ENCODE measurements at places on chromosomes 16 and 17.

GRCh38 chr16:3458852-3459361, 15.4 kb downstream of the NAA60 start:
- DNase-seq: no peak

GRCh38 chr16:84277244-84277823, 17.3 kb upstream of the WFDC1 start:
- DNase-seq: peak; percentile 57

DNA sequence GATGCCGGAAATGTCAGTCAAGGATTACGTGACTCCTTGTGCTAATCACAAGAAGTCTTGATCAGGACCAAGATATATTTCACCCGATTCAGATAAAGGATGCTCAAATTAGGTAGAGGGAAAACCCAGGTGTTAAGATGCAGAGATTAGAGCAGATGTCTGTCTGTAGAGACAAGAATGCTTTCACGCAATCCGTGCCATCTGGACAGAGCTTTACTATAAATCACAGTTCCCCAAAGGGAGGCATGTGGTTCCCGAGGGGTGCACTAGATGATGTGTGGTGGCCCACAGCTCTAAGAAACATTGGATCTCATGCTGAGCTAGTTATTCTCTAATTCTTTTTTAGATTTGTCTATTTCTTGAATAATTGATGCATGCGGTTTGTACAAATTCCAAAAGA, 9.8 kb upstream of the MAP3K14 start:
- DNase-seq: no peak

GRCh38 chr16:63602206-63602927, 1519.5 kb downstream of the CDH11 start:
- no peak for DNase-seq

DNA sequence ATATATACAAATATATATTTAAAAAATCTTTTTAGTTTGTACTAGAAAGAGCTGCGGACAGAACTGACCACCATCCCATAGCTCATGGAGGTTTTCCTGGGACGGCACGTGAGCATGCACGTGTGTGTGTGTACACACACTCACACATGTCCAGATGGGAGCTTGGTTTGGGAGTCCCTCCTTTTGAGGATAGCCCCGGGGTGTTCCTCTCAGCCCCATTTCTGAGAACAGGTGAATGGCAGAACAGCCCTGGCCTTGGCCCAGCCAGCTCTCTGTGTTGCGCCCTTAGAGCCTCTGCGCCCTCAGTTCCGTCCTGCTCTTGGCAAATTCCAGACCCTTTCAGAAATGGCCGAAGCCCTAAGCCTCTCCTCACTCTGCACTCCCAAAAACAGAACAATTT, 70.1 kb downstream of the AMFR start:
- DNase-seq: no peak

- no peak for DNase-seq
These were observed 5.8 kb downstream of the ZC3H7A start for GRCh38 chr16:11791144-11791828.

DNA sequence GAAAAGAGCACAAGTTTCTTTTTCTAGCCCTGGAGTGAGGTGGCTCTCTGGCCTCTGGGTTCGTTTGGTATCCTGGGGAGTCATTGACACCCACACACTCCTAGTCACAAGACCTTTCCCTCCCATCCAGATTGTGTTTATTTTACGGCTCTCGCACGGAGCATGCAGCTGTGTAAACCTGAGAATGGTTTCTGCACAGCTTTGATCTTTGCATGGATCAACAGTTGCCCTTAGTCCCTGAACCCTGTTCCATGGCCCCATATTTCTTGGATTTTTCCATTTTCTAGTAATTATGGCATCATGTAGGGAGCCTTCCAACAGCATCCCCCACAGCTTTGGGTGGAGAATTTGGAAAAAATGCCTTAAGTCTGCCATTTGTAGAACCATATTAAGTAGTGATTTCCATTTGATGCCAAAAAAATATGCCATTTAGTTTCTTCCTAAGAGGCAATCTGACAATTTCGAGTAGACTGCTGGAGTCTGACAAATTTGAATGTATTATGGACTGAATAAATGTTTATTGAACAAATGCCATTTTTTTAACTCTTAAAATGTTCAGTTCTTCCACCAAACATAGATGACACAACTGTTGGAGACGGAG, 197.7 kb downstream of the WWOX start:
- DNase-seq: no peak
